ENCODE measurements at places on chromosomes 6 and 20. TPM values are rescaled to one million over a fixed set of nuclear protein-coding genes. Genes with fewer than 3 reads are reported as not detected.

Gene WFDC12
- total RNA-seq, result not detected

Gene NEURL2
- 4.7 TPM for total RNA-seq

Gene ENPP4
- 10.0 TPM for total RNA-seq

Gene CD83
- 1.4 TPM for total RNA-seq

Gene SAMD5
- total RNA-seq, result 0.59 TPM

Gene TFAP2A
- 0.36 TPM for total RNA-seq

Gene RBPJL
- not detected for total RNA-seq

Gene DOK5
- 12.7 TPM for total RNA-seq

Gene SLCO4A1
- under 0.01 TPM for total RNA-seq

Gene LGSN
- total RNA-seq, result not detected

Gene CLPSL1
- not detected for total RNA-seq

Gene ELOVL4
- total RNA-seq, result 6.8 TPM

Gene SNPH
- 10.0 TPM for total RNA-seq

Gene MUCL3
- total RNA-seq, result not detected

Gene FNDC1
- total RNA-seq, result 34.2 TPM

Measured in osteoblast (primary cell).